Hematopoietic multipotent progenitor cell (in vitro differentiated cells): ENCODE measurements at places on chromosomes 1 and 21. TPM values are rescaled to one million over a fixed set of nuclear protein-coding genes. Genes with fewer than 3 reads are reported as not detected.
A peak's percentile ranks its signal among the peaks of the same experiment; 100 is the strongest.

- no peak for DNase-seq
Observed at GRCh38 chr1:23135268-23135667, 33.4 kb downstream of the LUZP1 start.

DNA sequence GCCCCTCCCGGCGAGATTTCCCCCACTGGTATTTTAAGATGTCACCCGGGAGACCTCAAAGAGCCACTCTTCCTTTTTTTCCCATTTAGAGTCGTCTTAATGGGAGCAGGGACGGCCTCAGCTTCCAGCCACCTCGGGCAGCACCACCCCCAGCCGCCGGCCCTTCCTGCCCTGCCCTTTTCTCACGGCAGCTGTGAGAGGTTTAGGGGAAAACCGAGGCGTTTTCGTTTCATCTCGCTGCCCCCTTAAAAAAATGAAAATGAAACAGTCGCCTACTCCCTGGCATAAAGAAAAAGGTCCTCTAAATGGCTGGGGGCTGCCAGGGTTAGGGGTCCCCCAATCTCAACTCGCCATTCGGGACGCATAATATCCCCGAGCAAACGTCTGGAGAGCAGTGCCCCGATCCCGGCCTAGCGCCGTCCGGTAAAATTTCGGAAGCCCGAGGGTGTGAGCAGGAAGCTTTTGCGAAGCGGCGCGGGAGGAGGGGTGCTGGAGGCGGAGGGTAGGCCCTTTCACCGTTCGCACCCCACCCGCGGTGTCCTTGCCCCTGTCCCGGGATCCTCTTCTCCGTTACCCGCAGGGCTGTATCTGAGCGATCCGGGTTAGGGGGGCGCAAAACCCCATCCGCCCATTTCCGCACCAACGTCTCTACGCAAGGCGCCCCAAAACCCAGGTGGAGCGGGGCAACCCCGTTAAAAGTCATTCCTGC lies 1.2 kb downstream of the RUNX3 start:
- peak; percentile 28 for DNase-seq

GRCh38 chr1:208179263-208179816 lies 64.8 kb downstream of the PLXNA2 start:
- no peak for DNase-seq

DNA sequence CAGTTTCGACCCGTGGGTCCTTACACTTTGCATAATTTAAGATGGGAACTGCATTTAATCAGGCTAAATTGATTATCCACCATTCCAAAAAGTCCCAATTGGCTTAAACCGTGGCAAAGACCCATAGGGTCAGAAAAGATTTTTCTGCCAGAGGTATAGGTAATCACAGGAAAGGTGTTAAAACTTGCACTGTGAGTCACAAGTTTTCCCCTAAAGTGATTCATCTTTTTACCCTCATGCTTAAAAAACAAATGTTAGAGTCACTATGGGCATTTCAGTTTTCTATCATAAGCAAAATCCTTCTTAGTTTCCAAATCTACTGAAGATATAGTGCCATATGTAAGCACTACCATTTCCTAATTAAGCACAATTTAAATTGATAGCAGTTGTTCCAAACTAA lies 1079.8 kb downstream of the ADGRL2 start:
- DNase-seq: no peak

- DNase-seq: no peak
Observed at GRCh38 chr1:219875860-219876259, 52.5 kb downstream of the SLC30A10 start.

- DNase-seq: no peak
Observed at GRCh38 chr1:188240772-188241406, 1412.1 kb downstream of the PLA2G4A start.

GRCh38 chr1:169853341-169853740 lies 40.4 kb downstream of the SCYL3 start:
- DNase-seq: no peak

DNA sequence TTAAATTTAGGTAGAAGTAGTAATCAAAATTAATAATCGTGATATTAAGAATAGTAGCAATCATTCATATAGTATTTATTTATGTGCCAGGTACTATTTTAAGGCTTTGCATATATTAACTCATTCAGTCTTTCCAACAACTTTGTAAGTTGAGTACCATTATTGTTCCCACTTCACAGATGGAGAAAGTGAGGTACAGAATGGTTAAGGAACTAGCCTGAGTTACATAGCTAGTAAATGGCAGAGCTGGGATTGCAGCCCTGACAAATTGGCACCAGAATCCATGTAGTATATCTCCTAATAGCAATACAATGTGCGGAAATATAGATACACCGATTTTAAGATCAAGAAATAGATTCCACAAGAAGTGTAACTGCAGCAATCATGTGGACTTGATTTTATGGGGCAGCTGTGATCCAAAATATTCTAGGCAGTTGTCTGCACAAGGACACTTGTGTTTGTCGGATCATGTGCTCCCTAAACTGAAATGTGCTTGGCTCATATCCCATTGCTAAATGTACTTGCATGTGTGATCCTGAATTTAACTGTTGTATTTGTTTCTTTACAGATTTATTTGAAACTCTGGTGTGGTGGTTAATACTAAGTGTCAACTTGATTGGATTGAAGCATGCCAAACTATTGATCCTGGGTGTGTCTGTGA lies 5.8 kb upstream of the GTF2B start:
- DNase-seq: no peak

DNA sequence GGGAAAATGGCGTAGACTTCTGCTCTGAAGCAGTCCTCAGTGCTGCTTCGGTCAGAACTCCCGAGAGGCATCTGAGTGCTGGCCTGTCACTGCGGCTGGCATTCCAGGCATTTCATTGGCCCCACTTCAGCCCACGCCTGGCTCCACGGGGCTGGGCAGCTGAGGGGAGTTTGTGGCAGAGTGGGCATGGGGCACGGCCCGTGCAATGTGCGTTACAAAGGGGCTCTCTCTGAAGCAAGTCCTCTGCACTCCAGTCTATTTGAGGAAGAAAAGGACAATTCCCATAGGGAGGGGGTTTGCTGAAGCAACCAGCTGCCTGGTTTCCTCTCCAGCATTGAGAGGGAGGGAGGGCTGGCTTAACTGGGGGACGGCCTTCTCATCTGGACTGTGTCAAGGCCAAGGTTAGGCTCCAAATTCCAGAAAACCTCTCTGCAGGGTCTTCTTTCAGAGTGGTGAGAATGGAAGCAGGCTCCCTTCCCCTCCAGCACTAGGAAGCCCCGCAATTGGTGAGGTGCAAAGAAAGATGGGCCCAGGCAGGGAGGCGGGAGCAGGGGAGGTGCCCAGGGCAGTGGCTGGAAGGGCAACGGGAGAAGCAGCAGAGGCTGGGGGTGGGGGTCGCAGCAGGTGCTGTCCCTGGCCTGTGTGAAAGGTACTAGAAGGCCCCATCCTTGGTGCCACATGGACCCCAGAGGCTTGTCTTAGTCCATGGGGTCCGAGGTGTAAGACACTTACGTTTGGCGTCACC lies 21.1 kb upstream of the GPR157 start:
- no peak for DNase-seq

- no peak for DNase-seq
Observed at GRCh38 chr1:78080767-78081166, 35.0 kb downstream of the GIPC2 start.

DNA sequence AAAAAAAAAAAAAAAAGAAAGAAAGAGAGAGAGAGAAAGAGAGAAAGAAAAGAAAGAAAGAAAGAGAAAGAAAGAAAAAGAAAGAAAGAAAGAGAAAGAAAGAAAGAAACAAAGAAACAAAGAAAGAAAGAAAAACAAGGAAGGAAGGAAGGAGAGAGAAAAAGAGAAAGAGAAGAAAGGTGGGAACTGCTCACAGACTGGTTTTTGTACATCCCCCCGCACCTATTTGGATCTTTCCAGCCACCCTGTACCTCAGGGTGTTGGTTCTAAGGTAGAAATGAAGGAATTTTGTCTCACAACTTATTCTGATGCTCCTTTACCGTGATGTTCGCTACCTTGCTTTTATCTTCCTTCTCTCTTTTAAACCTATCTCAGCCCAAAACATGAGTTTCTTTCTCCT lies 43.3 kb upstream of the RGS18 start:
- DNase-seq: no peak

DNA sequence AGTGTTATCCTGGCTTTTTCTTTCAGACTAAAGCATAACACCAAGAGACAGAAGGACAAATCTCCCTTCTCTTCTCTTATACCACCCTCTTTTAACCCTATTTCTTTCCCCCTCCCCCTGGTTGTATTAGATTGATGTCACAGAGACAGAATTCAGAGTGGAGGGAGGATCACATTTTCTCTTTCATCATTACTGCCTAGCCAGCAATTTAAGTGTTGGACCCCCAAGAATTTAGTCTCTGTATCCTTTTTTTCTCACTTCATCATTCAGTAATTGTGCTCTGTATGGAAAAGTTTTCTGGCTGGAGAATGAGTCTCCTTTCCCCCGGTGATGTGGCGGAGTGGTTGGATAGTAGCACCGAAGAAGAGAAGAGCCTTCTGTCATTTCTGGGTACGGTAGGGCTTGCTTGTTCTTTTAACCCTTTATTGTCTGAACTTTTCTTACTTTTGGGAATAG lies 124.8 kb downstream of the CLEC20A start:
- no peak for DNase-seq

DNA sequence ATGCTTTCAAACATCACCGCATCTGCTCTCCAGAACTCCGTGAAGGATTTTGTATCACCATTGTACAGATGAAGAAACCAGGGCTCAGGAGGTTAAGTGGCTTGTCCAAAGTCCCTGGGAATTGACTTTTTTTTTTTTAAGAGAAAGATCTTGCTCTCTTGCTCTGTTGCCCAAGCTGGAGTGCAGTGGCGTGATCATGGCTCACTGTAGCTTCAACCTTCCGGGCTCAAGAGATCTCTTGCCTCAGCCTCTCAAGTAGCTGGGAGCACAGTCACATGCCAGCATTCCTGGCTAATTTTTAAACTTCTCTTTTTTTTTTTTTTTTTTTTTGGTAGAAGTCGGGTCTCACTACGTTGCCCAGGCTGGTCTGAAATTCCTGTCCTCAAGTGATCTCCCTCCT lies 6.9 kb upstream of the TAS1R2 start:
- no peak for DNase-seq

DNA sequence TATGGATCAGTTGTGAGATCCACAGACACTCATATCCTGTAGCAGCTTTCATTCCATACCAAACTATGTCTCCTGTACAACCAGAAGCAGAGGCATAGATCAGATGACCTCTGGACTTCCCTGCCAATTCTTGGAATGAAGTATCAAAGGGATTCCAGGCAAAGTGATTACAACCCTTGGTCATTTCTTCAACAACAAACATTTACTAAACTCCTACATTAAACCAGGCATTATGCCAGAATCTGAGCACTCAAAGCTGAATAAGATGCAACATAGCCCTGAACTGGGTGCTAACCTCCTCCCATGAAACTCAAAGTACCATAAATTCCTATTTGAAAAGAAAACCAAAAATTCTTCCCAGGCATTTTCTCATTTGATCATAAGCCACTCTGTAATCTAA lies 121.2 kb upstream of the SGIP1 start:
- DNase-seq: no peak

- no peak for DNase-seq
Observed at GRCh38 chr1:178506177-178506576, 6.7 kb upstream of the TEX35 start.

GRCh38 chr1:209884665-209885117 lies 53.3 kb upstream of the SYT14 start:
- no peak for DNase-seq

DNA sequence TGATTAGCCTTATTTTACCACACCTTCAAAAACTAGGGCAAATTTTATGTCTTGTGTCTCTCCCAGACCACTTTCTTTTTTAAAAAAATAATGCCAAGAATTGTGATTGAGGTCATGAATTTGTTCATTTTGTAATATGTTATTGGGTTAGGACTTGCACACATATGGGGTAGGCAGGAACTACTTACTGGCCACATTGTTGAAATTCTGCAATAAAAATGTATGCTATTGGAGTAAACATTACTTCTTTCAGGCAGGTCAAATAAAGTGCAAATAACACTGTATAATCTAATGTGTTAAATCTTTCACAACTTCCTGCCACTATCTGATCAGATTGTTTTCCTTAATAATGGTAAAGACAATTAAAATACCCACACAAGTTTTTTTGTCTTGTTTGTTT lies 166.6 kb upstream of the COL11A1 start:
- DNase-seq: no peak

- no peak for DNase-seq
Observed at GRCh38 chr1:205680073-205680851, at the start of gene SLC45A3. SLC45A3 (minus strand) TSS chr1:205680509; CDS start chr1:205664656, 15,853 bp downstream.

GRCh38 chr1:66152034-66152433 lies 359.3 kb downstream of the PDE4B start:
- DNase-seq: no peak

- no peak for DNase-seq
Observed at GRCh38 chr1:31745946-31746670, 18.0 kb downstream of the ADGRB2 start.

DNA sequence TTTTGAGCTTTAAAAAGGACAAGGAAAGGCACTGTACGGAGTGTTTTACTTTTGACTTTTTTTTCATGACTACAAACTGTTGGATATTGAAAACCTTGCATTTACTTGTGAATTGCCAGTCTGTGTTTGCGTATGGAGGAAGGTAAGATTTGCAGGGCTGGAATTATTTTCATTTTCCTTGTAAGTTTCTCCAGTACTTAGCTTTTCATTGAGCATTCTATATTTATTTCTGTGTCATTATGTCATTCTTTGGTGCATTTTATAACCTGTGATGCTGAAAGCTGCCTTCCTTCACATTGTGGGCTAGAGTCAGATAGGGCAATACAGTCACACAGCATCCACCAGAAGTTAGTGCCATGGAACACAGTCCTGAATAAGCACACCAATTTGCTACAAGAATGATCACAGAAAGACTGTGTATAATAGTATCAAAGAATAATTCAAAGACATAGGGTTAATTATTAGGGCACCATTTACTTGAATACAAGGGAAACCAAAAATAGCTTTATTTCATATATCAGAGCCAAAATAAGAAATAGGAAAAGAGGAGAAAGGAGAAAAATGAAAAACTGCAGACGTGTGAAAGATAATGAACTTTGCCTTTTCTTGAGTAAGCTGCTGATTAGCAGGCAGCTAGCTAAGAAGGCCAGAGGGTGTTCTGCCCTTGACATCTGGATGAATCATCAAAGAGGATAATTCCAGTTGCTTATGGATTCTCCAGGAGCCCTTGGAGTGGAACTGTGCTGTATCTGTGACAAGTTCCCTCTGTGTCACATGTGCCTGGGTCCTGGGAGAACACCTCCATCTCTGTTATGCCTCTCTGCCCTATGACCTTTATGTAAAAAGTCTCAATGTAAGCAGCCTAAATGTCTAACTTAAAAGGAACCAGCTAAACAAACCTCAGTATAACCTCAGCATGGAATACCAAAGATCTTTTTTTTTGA lies 8.0 kb upstream of the FAM20B start:
- no peak for DNase-seq

DNA sequence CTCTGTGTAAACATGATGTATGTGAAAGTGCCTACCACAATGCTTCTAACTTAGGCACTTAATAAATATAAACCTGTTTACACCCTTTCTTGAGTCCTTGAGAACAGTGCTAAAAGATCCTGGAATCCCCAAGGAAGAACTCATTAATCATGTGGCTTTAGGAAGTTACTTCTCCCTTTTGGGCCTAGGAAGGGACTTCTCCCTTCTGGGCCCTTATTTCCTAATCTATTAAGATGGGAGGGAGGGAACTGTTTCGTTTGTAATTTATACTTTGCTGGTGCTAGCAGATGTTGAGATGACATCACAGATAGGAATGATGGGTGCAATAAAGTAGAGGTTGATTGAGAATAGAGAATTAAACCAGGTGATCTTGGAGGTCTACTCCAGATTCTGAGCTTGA lies 1.2 kb downstream of the BTF3L4 start:
- no peak for DNase-seq

LHX4 gene
- total RNA-seq: under 0.01 TPM

LCE1A gene
- not detected for total RNA-seq

ELAVL4 gene
- total RNA-seq: 0.27 TPM

PLEKHN1 gene
- total RNA-seq: 0.54 TPM

PLCH2 gene
- 1.3 TPM for total RNA-seq

STPG1 gene
- total RNA-seq: 3.5 TPM

KRTAP19-3 gene
- not detected for total RNA-seq
